ENCODE measurements at places on chromosomes 13 and 19. TPM values are rescaled to one million over a fixed set of nuclear protein-coding genes. Genes with fewer than 3 reads are reported as not detected.

Gene CERS1
- 22.4 TPM for total RNA-seq

Gene TLE5
- 103 TPM for total RNA-seq

Gene GJB2
- 4.4 TPM for total RNA-seq

Gene TINCR
- total RNA-seq, result 0.49 TPM

Gene FPR1
- 1.2 TPM for total RNA-seq

Gene ZNF99
- total RNA-seq, result 0.25 TPM

Gene KLK2
- total RNA-seq, result not detected

Gene SGCG
- total RNA-seq, result 0.74 TPM

Gene F2RL3
- not detected for total RNA-seq

Gene METTL21C
- not detected for total RNA-seq

Gene TCF3
- 19.4 TPM for total RNA-seq

Gene LMTK3
- total RNA-seq, result 19.4 TPM

Gene AMER2
- total RNA-seq, result 129 TPM

Gene KIR3DL1
- total RNA-seq, result not detected

Gene SYNGR4
- total RNA-seq, result not detected

Gene ZSCAN22
- 2.2 TPM for total RNA-seq

Gene ZNF610
- total RNA-seq, result 11.8 TPM

Gene RNASEH2B
- total RNA-seq, result 157 TPM

Gene RASAL3
- 0.25 TPM for total RNA-seq

Gene SERP2
- 28.0 TPM for total RNA-seq

Gene CGB5
- not detected for total RNA-seq

Gene MEF2B
- not detected for total RNA-seq

Gene CEACAM4
- total RNA-seq, result not detected

Gene POLR2E
- total RNA-seq, result 31.0 TPM

Gene RETN
- 0.98 TPM for total RNA-seq

Gene SLC6A16
- 0.49 TPM for total RNA-seq

Gene GATAD2A
- 10.1 TPM for total RNA-seq

Gene CLIP3
- total RNA-seq, result 49.4 TPM

Gene TMEM272
- 1.5 TPM for total RNA-seq

Gene PBX4
- 8.6 TPM for total RNA-seq

Gene ANGPTL4
- total RNA-seq, result 1.5 TPM

Gene IL4I1
- not detected for total RNA-seq

Gene BCAM
- 7.9 TPM for total RNA-seq

Gene OVOL3
- not detected for total RNA-seq

Gene PAK4
- total RNA-seq, result 2.7 TPM

Gene CERS4
- total RNA-seq, result 56.1 TPM

Gene IGSF23
- not detected for total RNA-seq

Gene SAFB2
- 32.9 TPM for total RNA-seq

Gene SHKBP1
- 3.4 TPM for total RNA-seq

Gene CATSPERD
- total RNA-seq, result 0.25 TPM

Gene MAST3
- 7.6 TPM for total RNA-seq

Gene UPK1A
- not detected for total RNA-seq

Gene ZFP28
- 30.5 TPM for total RNA-seq

Gene BCKDHA
- total RNA-seq, result 27.5 TPM

Gene DIRAS1
- total RNA-seq, result 21.4 TPM

Gene FUZ
- total RNA-seq, result 9.8 TPM

Gene NLRP9
- total RNA-seq, result not detected

All from temporal lobe (tissue), 4 donors.